Stimulated activated CD4-positive, alpha-beta T cell treated with anti-CD3 and anti-CD28 coated beads, Interleukin-1b, Interleukin-23, amount 100 ng/mL, for 24 hours (primary cell): ENCODE measurements at places on chromosomes 7 and 10.

- DNase-seq, result no peak
These were observed 3.5 kb downstream of the ERLIN1 start for GRCh38 chr10:100182281-100182680.

DNA sequence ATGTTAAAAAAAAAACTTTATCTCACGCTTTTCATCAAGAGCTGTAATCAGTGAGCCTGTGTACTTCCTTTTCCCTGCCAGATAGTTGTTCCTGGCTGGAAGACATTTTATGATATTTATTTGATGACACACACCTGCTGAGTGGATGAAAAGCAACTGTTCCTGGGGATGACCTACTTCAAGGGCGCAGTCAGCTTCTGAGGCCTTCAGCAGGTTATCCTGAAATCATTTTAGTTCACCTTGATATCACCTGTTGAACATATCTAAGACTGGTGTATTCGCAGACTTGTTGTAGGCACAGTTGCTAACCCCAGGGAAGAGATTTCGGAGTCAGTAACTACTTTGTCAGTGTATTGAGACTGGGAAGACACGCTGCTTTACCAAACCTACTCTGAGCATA is 234.5 kb upstream of the TCF7L2 start:
- no peak for DNase-seq

DNA sequence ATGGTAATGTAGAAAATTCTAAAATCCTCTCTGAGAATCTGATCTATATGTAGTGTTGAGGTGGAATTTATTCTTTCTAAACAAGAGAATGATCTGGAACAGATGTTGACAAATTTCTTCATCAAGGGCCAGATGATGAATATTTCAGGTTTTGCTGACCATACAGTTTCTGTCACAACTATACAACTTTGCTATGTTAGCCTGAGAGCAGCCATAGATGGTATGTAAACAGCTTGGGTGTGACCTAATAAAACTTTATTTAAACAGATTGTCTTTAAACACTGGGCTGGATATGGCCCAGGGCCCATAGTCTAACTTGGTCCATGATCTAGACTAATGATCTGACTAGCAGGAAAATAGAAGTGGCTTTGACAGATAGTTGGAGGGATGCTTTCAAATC is 213.6 kb upstream of the CELF2 start:
- no peak for DNase-seq

DNA sequence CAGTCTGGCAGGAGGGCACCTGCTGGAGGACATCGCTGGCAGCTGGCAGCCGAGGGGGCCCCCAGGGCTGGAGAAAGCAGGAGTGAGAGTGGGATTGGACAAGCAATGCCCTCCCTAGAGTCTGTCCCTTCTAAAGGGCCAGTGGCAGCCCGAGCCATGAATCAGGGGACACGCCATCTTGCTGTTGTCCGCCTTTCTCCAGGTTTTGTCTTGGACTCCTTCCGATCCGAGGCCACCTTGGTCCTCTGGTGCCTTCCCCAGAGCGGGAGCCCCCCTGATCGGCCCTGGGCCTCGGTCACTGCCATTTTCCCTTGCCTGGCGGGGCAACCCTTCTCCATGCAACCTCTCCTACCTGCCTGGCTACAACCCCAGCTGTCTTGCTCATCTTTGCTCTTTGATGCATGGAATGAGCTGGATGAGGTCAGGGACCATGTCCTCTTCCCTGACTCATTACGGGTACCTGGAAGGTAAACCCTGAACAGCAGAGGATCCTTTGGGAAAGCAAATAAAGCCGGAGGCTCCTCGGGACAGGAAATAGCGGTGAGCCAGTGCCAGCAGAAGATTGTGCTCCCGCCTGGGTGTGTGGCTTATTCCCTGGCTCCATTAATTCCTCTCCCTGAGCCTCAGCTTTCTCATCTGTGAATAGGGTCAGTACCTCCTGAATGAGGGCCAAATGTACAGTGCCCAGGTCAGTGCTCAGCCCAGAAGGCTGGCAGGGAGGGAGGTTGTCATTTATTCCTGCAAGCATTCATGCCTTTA is 112.0 kb downstream of the GRK5 start:
- DNase-seq, result no peak

DNA sequence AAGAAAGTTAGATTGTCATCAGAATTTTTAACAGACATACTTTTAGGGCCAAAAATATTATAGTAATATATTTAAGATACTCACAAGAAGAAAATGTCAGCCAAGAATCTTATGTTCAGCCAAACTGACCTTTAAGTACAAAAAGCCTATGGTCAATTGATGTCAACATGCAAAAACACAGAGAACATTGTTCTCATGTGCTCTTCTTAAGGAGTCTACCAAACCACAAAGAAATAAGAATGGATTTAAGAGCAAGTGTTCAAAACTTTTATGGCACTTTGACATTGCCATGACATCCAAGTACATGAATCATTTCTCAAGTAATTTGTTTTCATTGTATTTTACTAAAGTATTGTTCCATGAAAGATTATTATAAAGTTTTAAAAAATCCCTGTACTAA is 180.4 kb downstream of the TMEM26 start:
- no peak for DNase-seq

DNA sequence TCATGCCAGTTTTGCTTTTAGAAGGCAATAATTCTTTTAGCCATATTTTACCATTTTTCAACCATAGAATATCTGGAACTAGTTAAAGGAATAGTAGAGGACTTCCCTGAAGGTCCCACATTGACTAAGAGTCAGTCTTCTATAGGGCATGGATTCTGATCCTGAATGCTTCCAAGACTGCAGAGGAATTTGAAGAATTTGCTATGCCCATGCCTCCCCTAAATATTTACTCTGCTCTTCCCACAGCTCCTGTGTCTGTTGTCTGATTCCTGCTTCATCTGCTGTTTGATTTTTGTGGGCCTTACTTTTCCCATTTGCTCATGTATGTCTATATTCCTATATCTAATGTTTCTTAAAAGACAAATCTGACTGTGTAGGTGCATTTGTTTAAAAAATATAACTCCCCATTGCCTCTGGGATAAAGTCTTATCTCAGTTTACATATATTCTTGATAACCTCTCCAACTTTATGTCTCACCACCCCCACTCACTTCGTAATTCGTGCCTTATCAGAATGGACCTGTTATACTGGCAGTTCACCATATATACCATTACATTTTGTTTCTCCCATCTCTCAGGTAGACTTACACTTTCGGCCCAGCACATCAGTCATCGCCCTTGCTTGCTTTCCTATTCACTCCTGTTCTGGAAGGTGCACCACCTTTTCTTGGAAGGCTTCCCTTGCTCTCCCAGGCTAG is 33.9 kb downstream of the LRRC4 start:
- no peak for DNase-seq

DNA sequence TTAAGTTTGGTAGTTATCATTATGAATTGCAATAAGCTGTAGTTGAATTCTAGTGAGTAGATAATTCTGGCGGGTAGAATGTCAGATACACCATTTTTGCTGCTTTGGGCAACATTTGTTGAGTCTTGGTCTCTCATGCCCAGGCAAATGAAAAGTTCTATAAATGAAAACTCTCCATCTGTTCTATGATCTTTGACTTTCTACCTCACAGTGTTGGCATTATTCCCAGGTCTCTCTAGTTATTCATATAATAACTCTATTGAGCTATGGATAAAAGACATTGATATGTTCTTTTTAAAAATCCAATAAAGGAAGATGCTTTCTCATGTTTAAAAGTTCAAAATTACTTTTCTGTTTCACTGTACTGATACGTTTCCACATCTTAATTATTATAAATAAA is 415.3 kb upstream of the SEMA3D start:
- no peak for DNase-seq

DNA sequence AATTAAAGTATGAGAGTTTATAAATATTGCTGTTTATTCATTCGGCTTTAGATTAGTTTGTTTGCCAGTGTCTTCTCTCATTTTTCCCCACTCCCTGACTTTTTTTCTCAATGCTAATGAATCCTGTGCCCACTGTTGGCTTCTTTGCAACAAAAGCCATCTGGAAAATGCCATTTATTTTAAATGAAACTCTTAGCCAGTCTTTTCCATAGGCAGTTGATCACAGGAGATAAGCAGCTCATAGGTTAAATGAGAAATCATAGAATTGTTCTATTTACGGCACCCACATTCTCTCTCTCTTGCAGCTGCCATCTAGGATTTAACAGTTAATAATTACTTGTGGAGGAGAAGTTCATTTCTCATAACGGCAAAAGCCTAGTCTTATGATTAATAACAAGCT is 249.3 kb upstream of the POM121L12 start:
- DNase-seq, result no peak

DNA sequence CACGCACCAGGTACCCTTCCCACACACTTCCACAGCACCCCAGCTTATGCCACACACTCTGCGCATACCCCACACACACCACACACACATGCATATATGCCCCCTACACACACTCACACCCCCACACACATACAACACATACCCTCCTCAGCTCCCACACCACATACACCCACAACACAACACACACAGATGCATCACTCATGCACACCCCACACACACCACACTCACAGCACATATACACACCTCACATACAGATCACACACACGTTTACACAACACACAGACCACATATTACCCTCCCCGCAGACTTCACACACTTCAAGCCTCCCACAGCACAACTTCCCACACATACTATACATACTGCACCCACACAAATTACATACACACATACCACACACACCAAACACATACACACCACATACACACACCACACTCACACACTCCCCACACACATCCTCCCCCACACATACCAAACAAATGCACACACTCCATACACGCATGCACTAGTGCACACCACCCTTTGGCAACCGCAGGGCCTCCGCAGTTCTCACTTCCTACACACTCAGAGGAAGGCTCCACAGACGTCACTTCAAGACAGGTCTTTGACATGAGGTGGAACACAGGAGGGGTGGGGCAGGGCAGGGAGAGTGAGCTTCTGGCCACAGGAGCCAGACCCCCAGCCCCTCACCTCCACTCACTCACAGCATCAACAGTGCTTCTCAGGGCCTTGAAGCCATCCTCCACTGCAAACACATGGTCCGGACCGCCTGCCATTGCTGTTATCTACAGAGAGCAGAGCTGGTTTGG is 18.5 kb upstream of the ANTXRL start:
- DNase-seq, result peak; percentile 47

DNA sequence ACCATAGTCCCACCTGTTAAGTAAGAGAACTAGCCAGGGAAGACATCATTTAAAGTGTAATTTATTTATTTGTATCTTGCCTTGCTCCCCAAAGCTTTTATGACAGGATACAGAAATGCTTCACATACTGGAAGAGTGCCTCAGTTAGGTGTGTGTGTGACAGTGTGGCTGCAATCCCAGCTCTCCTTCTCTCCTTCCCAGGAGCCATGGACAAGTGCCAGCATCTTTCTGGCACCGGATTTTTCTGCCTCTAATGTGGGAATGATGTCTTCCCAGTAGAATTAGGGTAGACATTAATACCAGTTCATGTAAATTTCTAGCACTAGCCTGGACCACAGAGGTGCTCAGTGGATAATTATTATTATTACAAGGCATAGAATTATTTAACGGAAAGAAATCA is 30.3 kb upstream of the ATXN7L1 start:
- no peak for DNase-seq

GRCh38 chr10:61170594-61170993 is 226.6 kb upstream of the RHOBTB1 start:
- DNase-seq, result no peak

DNA sequence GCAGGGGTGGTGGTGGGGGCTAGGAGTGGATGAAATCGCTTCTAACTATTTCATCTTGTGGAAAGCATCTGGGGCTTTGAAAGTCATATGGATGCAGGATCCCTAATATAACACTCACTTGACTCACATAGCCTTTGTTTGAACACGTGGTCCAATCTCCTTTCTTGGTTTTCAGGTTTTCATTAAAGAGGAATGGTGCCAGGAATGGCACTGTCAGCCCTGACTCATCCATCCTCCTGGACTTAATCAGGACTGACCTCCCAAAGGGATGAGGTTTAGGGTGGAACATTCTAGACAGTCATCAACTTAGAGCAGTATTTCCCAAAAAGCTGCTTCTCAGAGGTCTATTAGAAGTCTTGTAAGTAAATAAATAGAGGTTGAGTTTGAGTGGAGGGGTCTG is 162.0 kb upstream of the PLXNA4 start:
- DNase-seq, result no peak

- DNase-seq, result no peak
These were observed 110.9 kb downstream of the UNCX start for GRCh38 chr7:1343551-1343950.

GRCh38 chr10:16891375-16892313 is 74.4 kb upstream of the RSU1 start:
- no peak for DNase-seq

DNA sequence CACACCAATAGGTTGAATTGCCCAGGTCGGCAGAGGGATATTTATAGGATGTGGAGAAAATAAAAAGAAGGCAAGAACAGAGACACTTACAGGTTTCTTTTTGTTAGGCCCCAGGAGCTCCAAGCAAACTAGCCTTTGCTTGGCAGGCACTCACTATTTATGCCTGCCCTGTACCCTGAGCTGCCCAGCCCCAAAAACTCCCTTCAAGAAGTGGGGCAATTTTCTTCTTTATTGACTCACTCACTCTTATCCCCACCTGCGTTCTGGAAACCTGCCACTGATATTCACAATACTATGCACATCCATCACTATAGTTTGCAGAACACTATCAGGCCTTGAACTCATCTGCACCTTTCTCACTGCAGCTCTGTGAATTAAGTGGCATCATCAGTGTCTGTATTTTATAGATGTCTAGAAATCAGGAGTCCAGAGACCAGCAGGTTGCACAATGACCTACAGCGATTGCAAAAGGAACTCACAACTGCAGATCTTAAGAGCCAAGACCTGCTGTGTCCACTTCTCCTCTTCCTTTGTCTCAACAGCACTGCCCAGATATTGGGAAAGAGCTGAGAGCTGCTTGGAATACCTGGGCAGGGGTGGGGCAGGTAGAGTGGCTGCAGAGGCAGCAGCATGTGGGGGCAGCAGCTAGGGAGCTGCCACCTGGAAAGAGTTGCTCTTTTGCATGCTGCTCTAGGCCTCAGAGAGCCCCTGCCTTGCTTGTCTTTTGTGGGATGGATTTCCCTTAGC is at the start of gene SFTPD:
SFTPD (minus strand) TSS at position 130 of the 747 bp plus-strand sequence. CDS start 2,446 bp downstream, outside the sequence.
- DNase-seq, result no peak

- no peak for DNase-seq
These were observed 146.5 kb upstream of the WNT16 start for GRCh38 chr7:121182281-121182680.

- no peak for DNase-seq
These were observed 47.9 kb upstream of the SLC35B4 start for GRCh38 chr7:134364619-134365037.

DNA sequence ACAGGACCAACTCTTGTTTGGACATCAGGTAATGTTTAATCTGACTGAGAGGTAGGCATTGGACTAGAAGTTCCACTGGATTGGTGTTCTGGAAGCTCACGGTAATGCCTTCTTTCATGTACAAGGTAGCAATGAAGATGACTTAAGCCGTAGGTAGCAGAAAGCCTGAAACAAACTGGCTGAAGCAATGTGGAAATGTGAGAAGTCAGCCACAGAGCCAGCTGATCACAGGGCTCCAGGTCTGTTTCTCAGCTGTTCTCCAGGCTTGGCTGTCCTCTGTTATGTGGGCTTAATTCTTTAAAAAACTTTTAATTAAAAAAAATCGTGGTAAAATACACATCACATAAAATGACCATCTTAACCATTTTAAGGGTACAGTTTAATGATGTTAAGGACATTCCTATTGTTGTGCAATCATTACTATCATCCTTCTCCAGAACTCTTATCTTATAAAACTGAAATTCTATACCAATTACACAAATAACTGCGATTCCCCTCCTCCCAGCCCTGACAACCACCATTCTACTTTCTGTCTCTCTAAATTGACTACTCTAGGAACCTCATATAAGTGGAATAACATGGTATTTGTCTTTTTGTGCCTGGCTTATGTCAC is 101.4 kb upstream of the ZNF32 start:
- no peak for DNase-seq

GRCh38 chr7:101848208-101848951 is 31.0 kb downstream of the CUX1 start:
- no peak for DNase-seq
